ENCODE measurements at places on chromosomes 6 and 20.
A peak's percentile ranks its signal among the peaks of the same experiment; 100 is the strongest.

DNA sequence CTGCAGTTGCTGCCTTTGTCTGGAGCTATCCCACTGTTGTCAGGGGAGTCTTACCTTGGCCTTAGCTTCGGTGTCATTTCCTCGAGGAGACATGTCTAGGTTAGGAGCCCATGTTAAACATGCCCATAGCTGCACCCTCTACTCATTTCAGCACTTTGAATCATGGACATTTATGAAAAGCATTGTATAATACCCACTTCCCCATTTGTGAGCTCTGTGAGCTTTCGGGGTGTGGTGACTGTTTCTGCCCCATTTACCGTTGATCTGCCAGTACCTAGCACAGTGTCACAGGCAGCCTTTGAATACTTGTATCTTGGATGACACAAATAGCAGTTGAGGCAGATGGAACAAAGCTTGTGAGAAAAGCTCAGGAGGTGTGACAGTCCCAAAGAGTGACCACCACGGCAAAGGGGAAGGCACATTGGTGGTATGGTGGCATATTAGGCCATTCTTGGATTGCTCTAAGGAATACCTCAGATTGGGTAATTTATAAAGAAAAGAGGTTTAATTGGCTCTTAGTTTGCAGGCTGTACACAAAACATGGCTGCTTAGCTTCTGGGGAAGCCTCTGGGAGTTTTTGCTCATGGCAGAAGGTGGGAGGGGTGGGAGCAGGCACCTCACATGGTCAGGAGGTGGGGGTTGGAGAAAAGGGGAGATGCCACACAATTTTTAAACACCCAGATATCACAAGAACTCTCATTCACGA lies 42.0 kb downstream of the JARID2 start:
- DNase-seq, result no peak

DNA sequence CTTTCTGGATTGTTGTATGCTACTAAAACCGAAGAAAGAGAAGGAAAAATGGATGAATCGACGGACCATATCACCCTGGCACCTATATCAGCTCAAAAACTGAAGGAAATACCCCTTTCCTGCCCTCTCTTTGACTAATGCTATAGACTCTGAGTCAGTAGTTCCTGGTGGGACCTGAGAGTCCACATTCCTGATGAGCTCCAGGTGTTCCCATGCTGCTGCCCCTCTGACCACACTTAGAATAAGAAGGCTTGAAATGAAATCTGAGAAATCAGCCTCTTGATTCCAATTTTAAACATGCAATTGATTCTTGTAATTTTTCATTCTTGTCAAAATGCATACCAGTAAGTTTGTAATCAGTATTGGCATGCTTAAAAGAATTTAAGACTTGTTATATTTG lies 75.2 kb downstream of the PRL start:
- DNase-seq, result no peak

DNA sequence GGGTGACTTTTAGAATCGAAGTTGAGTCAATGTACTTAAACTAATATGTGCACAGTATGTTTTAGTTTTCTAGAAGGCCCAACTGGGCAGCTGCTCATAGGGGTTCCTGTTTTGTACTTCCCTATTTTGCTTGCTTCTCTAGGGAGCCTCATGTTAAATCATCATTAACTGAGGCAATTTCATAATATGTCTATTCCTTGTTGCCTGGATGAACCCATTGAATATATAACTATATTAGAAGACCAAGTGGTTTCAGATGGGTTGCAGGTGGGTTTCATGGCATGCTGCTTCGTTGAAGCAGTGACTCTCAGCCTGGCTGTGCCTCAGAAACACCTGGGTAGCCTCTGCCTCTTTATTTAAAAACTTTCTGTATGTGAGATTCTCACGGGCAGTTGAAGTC lies 22.2 kb downstream of the CARMIL1 start:
- no peak for DNase-seq

GRCh38 chr20:50392138-50392866 lies 117.9 kb upstream of the PTPN1 start:
- DNase-seq, result peak; percentile 11

DNA sequence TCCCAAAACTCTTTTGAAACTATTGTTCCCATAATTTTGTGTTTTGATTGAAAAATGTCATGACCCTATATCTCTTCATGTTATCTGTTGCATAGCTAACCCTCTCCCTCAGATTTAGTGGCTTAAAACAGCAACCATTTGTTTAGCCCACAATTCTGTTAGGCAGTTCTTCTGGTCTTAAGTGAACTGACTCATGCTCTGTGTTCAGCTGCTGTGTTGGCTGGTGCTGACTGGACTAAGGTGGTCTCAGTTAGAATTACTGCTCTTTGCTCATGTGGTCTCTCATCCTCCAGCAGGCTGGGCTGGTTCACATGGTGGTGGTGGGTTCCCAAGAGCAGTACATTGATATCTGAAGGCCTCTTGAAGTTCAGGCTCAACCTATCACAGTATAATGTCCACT lies 80.8 kb downstream of the KHDC1L start:
- DNase-seq, result no peak

- DNase-seq, result peak; percentile 76
Measured at GRCh38 chr6:31203345-31203979, 33.0 kb upstream of the POU5F1 start.

- DNase-seq, result no peak
Measured at GRCh38 chr6:45667300-45667699, 289.6 kb upstream of the SUPT3H start.

GRCh38 chr6:137878486-137879285 lies 11.6 kb downstream of the TNFAIP3 start:
- no peak for DNase-seq

DNA sequence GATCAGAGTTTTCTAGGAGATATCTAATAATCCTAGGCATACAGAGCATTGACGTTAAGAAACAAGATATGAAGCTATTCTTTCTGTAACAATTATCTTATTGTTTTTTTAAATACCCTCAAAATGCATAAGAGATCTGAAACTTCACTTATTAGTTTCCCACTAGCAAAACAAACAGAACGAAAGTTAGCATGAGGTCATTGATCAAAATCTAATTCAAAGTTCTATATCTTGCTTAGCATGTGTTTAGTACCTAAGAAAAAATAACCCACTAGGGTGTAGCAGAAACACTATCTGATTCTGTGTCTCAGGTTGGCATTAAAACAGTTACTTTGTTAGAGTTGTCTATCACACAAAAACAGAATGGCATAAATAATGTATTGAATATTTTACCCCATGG lies 1288.4 kb downstream of the EPHA7 start:
- DNase-seq, result no peak

DNA sequence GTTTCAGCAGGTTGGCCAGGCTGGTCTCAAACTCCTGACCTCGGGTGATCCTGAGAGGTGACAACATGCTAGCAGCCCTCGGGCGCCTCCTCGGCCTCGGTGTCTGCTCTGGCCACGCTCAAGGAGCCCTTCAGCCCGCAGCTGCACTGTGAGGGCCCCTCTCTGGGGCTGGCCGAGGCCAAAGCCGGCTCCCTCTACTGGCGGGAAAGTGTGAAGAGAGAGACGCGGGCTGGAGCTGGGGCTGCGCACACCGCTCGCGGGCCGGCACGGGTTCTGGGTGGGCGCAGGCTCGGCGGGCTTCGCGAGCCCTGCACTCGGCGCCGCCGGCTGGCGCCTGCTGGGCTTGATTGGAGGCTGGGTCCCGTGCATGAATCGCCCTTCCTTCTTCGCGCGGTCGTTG lies 80.8 kb upstream of the RBM24 start:
- no peak for DNase-seq

DNA sequence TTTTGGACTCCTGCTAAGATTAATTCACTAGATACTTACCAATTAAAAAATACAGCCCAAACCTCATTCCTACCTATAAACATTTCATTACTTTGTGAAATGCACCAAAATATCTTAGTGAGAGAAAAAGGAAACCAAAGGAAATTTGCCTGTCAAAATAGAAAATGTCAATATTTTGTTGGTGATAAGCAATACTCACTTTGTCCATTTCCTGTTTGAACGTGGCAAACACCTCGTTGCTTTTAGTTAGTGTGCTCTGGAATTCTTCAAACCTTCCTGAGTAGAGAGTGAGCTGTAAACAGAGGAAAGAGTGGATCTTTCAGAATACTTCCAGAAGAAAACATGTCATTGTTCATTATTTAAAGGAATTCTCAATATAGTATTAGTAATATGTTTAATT lies 44.2 kb downstream of the TXLNB start:
- no peak for DNase-seq

DNA sequence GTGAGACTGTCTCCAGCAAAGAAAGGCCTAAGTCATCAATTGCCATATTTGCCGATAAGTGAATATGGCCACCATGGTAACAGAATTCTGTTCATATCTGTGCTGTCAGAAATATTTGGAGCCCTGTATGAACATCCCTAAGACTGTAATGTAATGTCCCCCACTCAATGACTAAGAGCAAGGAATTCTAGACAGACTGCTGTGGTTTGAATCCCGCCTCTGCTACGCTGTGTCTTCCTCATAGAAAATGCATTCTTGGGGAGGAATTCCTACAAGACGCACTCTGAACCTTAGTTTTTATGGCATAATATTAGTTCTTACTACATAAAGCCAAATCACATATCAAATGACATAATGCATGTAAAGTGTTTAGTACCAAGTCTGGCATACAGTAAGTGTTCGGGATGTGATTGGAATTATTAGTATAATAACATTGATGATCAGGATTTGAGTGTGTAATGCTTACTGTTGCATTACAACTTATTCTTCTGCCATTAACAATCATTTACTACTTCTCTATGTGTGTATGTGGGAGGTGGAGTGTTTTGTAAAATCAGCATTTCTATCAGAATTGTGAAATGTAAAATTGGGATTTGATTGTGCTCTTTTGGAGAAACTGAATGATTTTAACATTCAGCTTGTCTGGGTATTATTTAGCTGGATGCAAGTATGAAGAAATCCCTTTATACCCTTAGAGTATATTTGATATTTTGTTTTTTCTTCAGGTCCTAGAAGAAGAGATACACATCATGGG lies 103.0 kb downstream of the OLIG3 start:
- no peak for DNase-seq

DNA sequence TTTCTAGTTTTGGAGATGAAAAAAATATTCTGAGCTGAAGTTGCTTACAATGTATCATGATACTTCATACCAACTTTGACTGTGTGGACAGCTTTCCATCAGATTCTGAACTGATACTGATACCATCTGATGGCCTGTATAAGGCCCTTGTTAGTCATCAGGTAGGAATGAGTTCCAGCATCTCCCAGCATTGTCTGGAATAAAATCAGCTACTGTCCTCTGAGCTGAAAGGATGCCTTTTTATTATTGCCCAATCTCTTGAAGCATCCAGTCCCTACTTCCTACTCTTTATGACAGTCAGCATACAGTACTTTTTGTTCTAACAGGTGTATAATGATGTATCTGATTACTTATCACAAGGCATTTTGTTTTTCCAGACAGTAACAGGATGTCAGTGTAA lies 70.6 kb upstream of the EYA4 start:
- DNase-seq, result no peak

DNA sequence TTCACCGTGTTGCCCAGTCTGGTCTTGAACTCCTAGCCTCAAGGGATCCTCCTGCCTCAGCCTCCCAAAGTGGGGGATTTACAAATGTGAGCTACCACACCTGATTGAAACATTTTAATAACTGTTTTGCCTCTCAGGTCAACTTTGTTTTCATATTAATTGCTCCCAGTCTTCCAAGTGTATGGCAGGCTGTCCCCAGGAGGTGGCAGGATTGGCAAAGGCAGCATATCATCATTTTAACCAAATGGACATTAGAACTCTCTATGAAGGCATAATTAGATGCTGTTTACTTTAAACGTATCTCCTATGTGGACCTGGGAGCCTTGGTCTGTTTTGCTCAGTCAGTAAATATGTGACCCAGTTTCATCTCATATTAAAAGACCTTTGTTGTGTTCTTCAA lies 59.2 kb upstream of the CSE1L start:
- DNase-seq, result no peak

DNA sequence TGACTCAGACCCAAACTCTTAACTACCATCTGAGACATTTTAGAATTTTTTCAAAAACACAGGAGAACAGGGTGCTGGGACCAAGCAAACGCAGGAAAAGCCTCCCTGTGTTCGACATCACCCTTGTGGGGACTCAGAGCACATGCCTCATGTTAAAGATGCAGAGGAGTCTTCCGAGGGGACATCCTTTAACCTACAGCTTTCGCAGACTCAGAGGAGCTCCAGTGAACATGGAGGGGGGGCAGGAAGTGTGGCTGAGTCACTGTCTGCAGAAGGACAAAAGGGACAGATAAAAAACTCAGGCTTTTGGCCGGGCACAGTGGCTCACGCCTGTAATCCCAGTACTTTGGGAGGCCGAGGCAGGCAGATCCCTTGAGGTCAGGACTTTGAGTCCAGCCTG lies 15.1 kb downstream of the BMP7 start:
- DNase-seq, result no peak

DNA sequence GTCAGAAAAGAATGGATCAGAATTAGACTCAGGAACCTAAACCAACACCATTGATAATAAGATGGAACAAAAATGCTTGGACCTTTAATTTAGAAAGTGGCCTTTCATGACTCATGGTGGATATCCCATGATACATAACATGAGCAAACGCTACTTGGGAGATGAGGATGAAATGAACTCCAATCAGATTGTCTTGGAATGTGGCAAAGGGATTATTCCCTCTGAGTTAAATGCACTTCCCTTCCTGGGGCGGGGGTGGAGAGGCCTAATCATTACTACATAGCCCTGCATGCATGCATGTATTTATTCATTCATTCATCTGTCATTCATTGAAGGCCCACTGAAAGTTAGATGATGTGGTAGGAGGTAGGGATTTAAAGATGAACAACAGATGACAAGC lies 174.0 kb downstream of the AIG1 start:
- DNase-seq, result no peak

GRCh38 chr6:20955131-20955530 lies 420.9 kb downstream of the CDKAL1 start:
- no peak for DNase-seq
